ENCODE measurements at places on chromosomes 3 and 15. TPM values are rescaled to one million over a fixed set of nuclear protein-coding genes. Genes with fewer than 3 reads are reported as not detected.

Gene CIAO2A
- total RNA-seq = 22.9 TPM

Gene ITIH1
- not detected for total RNA-seq

Gene CDHR4
- not detected for total RNA-seq

Gene PLIN1
- 0.40 TPM for total RNA-seq

Gene CCDC39
- total RNA-seq = not detected

Gene NLGN1
- not detected for total RNA-seq

Gene RASGRP1
- total RNA-seq = 65.9 TPM

Gene MAPKAPK3
- total RNA-seq = 48.0 TPM

Gene ZKSCAN7
- total RNA-seq = 3.4 TPM

Gene PODXL2
- 3.5 TPM for total RNA-seq

Gene COL8A1
- not detected for total RNA-seq

Gene POC1A
- 2.6 TPM for total RNA-seq

Gene KIF15
- 1.6 TPM for total RNA-seq

Gene HYAL1
- 1.2 TPM for total RNA-seq

Measured in natural killer cell (primary cell).